ENCODE measurements at places on chromosomes 6 and 20.

DNA sequence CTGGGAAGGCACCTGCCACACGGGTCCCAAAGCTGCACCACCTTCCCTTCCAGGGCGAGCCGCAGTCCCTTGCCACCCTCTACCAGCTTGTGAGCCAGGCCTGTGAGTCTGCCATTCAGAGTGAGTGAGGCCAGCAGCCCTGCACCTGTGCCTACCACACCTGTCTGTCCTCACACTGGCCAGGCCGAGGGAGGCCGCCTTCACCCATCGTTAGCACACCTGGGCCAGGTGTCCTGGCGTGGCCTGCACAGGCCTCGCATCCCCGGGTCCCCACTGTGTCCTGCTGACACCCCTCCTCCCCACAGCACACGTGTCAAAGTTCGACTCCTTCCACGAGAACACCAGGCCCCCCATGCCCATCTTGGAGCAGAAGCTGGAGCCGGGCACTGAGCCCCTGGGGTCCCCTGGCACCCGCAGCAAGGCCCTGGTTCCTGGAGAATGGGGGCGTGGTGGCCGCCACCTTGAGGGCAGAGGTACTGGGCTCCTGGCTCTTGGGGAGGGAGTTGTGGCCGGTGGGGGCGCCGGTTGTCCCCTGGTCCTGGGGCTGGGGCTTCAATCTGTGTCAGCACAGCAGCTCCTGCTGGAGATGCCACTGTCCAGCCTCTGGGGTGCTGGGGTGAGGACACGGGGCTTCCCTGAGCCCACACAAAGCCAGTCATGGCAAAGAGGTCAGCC lies 33.0 kb downstream of the CHRNA4 start:
- no peak for DNase-seq

DNA sequence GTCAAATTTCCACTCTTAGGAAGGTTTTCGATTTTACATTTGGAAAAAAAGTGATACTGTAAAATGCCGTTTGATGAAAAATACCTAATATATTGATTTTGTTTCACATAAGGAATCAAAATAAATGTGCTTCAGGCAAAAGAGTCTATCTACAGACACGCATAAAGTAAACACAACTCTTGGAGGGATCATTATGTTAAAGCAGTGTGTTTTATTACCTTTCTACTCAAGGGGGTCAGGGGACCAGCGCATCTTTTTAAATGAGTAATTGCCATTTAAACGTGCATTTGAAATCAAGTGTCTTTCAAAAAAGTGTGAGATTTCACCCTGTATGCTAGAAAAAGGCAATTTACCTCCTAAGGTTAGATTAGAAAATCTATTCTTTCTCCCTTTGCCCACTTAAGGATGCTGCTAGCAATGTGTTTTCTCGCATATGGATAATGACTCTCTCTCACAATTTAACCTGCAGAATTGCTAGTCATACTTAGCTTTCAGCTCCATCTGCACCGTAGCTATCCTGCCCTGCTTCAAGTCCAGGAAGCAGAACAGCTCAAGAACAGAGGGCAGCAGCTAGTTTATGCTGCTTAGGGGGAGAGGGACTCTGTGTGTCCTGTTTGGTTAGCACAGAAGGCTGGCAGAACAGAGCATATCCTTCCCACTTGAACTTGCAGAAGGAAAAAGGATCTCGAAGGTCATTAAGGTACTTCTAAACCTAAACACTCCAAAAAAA lies 35.0 kb downstream of the NKAIN2 start:
- DNase-seq, result no peak

DNA sequence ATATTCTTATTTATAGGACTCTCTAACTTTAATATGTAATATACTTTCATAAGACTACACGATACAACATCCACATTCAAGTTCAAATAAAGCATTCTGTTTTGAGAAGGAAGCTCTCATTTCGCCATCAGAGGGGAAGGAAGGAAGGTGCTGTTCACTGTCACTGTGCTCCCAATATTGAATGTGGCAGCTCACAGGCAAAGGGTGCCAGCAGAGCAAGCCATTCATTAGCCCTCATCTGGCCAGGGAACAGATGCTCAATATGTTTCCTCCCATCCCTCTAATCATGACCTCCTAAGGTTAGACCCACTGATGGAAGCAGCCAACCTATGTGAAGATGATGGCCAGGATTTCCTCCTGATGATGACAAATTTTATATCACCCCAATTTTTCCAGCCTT lies 154.4 kb downstream of the DST start:
- DNase-seq, result no peak

DNA sequence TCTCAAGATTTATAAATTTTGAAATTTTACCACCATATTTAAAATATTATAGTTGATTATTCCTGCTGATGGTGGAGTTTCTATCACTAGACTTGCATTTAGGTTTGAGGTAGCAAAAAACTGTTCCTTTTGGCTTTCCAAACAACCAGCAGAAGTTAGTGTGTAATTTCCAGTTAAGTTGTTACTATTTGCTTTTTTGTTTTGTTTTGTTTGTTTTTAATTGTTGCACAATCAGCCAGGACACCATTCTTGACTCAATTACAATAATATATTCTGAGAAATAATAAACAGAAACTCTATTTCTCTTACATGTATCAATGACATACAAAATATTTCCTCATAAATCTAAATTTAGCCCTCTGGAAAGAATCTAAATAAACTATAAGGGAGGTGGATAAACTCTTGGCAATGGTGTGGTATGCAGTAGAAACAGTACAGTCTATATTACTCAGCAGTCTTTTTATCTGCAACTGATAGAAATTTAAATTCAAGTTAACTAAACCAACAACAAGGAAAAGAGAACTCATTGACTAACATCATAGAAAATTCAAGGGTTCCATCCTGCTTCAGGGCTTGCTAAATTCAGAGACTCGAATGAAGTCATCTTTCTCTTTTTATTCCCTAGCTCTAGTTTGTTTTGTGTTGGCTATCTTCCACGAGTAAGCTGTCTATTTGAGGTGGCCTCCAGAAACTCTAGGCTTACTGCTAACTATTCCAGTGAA lies 19.4 kb upstream of the COL19A1 start:
- no peak for DNase-seq

DNA sequence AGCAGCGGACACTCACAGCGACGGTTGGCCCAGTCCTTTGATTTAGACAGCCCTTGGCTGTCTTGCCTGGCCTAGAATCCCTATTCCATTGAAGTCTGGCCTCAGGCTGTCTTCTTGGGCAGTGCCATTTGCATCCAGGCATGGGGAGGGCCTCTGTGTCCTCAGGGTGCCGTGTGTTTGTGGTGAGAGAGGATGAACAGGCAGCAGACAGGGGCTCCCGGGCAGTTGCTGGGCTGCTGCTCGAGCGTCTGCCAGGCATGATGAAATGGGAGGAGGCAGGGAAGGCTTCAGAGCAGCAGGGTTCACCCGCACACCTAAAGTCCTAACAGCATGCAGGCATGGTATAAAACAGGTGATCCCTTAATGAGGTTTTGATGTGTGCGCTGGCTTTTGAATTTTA lies 126.9 kb downstream of the SOBP start:
- DNase-seq, result no peak

GRCh38 chr20:59743767-59744485 lies 139.6 kb downstream of the PHACTR3 start:
- DNase-seq, result no peak

- no peak for DNase-seq
These were observed 17.9 kb upstream of the MICB start for GRCh38 chr6:31479933-31480535.

- peak; percentile 66 for DNase-seq
These were observed 57.1 kb downstream of the KIZ start for GRCh38 chr20:21182832-21183563.

GRCh38 chr6:101937108-101937507 lies 543.6 kb downstream of the GRIK2 start:
- no peak for DNase-seq

DNA sequence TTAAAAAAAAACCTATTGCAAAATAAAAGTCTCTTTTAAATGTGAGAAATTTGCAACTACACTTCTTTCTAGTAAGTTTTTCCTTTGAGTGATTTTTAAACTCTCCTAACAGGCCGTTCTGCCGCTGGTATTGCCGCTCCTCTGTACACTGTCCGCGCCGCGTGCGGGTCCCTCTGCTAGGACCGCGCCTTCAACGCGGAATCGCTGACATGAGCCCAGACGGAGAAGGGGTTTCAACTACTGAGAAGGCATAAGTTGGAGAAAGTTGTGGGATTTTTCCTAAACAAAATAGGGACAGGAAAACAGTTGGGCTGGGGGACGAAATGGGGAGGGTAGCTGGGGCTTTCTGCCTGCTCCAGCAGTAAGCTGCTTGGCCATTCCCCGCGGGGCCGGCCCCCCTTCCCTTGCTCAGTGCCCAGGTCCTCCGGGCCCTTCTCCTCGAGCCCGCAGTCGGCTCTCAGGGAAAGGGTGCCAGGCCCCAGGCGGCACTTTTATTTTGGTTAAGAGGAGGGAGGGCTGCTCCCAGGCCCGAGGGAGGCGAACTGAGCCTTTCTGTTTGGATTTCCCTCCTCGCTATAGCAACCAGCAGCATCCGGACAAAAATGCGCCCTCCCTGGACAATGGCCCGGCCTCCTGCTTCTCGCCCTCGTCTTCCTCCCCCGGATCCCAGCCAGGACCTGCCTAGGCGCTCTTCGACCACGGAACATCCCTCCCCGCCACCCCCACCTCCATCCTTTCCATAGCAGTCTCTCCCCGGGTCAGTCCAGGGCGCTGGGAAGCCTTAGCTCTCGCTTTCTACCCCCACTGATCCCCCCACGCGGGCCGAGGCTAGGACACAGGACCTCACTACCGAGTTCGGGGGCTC lies 6.8 kb upstream of the POU3F2 start:
- no peak for DNase-seq

DNA sequence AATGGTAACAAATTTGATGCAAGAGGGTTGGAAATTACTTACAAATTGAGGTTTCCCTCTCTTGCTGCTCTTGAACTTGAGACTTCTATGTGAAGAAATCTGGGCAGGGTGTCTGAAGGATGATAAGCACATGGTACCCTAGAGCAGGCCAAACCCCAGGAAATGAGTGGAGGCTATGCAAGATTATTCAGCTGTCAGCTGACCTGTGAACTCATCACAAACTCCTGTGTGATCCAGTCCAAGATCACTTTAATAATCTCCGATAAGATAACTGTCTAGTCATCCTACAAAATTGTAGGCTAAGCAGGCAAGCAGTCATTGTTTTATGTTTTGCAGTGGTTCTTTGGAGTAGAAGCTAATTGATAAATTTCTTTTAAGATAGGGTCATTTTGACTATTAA lies 213.1 kb downstream of the BTBD3 start:
- no peak for DNase-seq

DNA sequence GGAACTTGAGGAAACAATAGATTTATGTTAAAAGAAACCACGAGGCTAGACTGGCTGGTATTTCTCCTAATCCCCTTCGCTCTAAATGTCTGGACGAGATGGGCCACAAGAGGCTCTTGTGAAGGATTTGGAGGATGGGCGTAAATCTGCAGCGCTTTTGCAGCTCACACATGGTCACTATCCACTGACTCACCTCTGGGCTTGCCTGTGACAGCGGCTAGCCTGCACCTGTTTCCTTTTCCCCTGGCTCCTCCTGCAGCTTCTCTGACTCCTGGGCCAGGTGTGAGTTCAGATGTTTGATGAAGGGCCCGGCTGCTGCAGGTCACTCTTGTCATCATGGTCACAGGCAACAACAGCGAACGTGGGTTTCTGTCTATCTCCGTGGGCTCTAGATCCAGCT lies 629.4 kb downstream of the CBLN4 start:
- DNase-seq, result no peak

- DNase-seq, result no peak
These were observed 145.8 kb downstream of the INSM1 start for GRCh38 chr20:20513720-20514119.

- no peak for DNase-seq
These were observed 52.7 kb downstream of the CPXM1 start for GRCh38 chr20:2747676-2748235.

Measured in SK-N-MC (cell line).